ENCODE measurements at places on chromosomes 4 and X.

DNA sequence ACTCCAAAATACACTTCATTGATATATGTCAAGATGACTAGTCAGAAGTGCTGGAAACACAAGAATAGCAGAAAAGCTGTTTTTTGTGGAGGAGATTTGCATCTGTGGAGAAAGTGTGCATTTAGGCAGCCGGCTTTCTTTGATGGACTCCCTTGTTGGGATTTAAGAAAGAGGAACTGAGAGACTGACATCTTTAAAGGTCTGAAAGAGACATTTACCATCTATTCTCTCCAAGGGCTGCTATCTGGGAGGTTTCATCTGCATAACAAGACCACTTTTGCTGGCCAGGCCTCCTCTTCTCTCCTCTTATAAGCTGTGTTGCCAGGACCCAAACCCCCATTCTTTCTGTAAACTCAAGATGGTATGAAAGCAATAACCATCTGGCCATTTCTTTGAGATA, 1065.0 kb downstream of the NLGN4X start:
- no peak for DNase-seq

DNA sequence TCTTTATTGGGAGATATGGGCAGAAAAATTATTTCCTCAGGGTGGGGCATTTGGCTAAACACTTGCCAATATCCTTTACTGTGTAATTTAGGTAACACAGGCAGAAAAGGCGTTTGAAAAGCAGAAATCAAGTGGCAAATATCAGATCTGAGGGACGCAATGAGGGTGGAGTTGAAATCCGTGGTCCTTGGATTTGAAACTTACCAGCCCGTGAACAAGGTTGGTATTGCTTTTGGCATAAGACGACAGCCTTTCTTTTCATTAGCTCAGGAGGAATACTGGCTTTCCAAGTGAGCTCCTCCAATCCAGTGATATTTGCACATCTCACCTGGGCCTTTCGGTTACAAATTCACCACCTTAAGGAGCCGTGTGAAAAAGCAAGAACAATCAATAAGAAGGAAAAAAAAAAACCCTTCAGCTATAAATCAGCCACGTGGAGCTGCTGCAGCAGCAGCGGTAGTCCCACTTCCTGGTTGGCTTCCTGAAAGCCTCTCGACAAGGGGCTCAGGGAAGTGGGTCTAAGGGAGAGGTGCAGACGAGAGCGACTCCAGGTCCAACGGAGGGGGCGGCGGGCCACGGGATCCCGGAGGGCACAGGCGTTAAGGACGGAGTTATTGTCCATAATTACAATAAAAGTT, 734 bp upstream of the GALNT7 start:
- no peak for DNase-seq

- no peak for DNase-seq
These were observed 99.7 kb downstream of the FIP1L1 start for GRCh38 chr4:53477038-53477565.

GRCh38 chr4:23091711-23092110, 399.0 kb downstream of the GBA3 start:
- no peak for DNase-seq

- DNase-seq: no peak
These were observed 100.7 kb upstream of the MAP3K15 start for GRCh38 chrX:19616016-19616415.

DNA sequence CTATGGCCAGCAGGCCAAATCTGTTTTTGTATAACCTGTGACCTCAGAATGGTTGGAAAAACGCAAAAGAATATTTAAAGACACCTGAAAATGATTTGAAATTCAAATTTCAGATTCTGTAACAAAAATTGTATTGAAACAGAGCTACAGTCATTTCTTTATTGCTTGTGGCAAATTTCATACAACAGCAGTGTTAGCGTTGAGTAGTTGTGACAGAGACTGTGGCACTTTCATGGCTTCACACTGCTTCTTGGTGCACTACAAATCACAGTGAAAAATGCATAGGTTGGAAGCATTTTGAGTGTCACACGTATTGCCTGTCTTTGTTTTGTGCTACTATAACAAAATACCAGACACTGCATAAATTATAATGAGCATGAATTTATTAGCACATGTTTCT, 12.2 kb upstream of the PARM1 start:
- DNase-seq: no peak

- no peak for DNase-seq
These were observed 211.9 kb upstream of the UGT8 start for GRCh38 chr4:114386637-114387233.

GRCh38 chr4:153371701-153372234, 27.3 kb downstream of the MND1 start:
- no peak for DNase-seq

DNA sequence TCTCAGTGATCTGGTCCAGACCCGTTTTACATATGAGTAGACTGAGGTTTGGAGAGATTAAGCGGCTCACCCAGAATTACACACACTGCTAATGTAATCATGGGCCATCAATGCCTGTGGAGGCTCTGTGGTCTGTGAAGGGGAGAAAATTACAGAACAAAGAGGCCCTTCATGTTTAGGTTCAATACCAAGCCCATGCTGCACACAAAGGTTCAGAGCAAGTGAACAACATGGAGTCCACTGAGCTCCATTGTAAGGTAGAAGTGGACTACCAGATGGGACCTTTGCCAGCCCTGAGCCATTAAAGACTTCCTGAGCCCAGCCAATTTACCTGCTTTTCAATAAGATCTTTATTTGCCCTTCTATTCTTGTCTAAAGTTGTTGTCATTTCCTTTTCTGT, 109.8 kb downstream of the LUZP4 start:
- DNase-seq: no peak

- no peak for DNase-seq
These were observed 8.5 kb downstream of the PGM2 start for GRCh38 chr4:37835031-37835430.

GRCh38 chr4:54099748-54100574, at the start of gene GSX2:
GSX2 (plus strand) TSS chr4:54100163; CDS start chr4:54100345, 182 bp downstream.
- no peak for DNase-seq

DNA sequence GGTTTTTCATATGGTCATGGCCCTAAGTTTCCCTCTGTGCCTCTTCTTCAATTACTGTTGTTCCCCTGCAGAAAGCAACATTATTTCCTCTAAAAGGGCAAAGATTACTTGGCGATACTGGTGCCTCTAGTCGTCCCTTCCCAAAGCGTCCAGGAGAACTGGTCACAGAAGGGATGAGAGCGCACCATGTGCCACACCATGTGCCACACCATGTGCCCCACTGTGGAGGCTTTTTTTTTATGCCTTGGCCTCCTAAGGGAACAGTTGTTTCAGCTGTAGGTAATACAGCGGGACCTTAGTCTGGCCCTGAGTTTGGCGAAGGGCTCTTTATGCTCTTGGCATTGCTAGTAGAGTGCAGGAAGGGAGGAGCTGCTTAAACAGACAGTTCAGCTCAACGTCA, 11.5 kb upstream of the FGG start:
- DNase-seq: no peak

DNA sequence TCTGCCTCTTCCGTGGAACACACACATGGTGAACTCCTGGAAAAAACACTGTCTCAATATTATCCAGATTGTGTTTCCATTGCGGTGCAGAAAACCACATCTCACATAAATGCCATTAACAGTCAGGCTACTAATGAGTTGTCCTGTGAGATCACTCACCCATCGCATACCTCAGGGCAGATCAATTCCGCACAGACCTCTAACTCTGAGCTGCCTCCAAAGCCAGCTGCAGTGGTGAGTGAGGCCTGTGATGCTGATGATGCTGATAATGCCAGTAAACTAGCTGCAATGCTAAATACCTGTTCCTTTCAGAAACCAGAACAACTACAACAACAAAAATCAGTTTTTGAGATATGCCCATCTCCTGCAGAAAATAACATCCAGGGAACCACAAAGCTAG, 87.9 kb downstream of the TET2 start:
- no peak for DNase-seq
